ENCODE measurements at places on chromosomes 7 and 10. TPM values are rescaled to one million over a fixed set of nuclear protein-coding genes. Genes with fewer than 3 reads are reported as not detected.
A peak's percentile ranks its signal among the peaks of the same experiment; 100 is the strongest.

DNA sequence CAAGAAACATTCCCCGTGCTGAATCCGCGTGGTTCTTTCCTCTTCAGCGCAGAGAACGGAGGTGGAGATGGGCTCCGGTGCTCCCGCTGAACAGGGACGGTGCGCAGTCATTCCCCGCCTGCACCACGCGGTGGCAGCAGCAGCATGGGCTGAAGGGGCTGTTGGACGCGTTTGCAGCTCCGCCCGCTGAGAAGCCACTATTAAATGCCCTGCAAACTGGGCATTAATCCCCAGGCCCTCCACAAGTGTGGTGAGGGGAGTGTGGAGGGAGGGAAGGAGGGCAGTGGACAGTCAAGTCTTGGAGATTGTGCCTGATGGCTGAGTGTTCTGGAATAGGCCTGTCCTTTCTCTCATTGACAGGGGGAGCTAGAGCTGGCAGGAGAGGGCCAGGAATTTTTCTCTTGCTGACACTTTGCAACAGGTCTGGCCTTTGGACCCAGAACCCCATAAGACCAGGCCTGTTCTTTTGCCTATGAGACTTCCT lies 240.2 kb upstream of the INHBA start:
- DNase-seq, result peak; percentile 73

DNA sequence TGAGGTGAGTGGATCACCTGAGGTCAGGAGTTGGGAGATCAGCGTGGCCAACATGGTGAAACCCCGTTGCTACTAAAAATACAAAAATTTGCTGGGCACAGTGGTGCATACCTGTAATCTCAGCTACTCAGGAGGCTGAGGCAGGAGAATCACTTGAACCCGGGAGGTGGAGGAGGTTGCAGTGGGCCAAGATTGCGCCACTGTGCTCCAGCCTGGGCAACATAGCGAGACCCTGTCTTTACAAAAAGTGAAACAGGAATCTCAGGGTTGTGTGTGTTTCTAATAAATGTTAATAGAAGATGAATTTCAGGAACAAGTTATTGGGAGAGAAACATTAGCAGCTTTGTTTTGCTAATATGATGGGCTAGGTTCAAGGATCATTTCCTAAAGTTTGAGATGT lies 19.9 kb downstream of the PPP2R2D start:
- DNase-seq, result no peak

GRCh38 chr7:74306004-74306729 lies 17.0 kb downstream of the CLIP2 start:
- DNase-seq, result no peak

DNA sequence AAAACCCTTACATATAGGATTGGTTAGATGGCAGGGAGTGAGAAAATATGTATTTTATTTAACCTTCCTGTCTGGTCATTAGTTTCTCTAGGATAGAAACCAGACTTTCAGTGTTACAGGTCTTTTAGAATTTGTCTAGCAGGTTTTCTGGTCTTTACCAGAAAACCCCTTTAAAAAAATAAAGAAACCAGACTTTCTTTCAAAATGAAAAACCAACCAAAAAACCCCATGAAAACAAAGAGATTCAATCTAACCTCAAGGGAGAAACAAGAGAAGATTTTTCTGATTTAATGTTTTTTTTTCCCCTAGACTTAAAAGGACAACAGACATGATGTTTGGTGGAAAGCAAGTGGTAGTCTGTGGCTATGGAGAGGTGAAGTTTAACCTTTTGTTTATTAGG lies 28.7 kb upstream of the STRIP2 start:
- no peak for DNase-seq

- no peak for DNase-seq
Observed at GRCh38 chr7:65222655-65223054, 151.0 kb upstream of the ZNF92 start.

DNA sequence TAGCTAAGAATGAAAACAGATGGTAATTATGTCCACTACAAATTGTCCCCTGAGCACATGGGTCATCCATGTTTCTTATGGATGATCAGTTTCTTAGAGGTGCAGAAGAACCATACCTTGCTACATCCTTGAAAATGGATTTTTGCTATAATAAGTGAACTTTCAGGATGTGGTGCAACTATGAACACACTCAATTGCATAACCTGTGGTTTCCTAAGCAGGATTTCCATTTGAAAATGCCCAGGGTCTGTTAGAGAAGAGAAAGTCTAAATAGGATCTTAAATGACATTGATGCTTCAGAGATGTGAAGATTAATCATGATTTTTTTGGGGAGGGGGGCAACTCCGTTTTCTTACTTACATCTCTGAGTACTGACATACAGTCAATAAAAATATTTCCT lies 39.6 kb upstream of the CACNB2 start:
- DNase-seq, result no peak

DNA sequence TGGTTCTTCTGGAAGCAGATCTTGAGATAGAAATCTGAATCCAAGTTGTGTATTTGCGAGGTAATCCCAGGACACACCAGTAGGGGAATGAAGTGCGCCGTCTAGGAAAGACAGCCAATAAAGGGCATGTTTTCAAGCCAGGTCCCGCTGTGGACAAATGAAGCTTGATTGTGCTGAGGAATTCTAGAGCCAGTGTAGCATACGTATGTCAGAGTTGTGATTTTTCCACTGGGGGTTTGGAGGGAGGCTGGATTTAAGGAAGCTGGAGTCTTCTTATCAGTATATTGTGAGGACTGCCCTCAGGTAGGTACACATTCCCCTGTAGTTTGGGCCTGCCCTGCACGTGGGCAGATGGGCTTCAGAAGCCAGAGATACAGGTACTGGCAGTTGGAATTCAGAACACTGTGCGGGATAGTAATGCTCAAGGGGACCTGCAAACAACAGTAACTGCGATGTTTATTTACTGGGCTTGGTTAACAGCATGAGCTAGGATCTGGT lies 50.9 kb downstream of the GALNT11 start:
- DNase-seq, result no peak

GRCh38 chr10:131271195-131271880 lies 40.2 kb downstream of the TCERG1L start:
- no peak for DNase-seq

GRCh38 chr10:1895691-1896090 lies 158.4 kb upstream of the ADARB2 start:
- no peak for DNase-seq

DNA sequence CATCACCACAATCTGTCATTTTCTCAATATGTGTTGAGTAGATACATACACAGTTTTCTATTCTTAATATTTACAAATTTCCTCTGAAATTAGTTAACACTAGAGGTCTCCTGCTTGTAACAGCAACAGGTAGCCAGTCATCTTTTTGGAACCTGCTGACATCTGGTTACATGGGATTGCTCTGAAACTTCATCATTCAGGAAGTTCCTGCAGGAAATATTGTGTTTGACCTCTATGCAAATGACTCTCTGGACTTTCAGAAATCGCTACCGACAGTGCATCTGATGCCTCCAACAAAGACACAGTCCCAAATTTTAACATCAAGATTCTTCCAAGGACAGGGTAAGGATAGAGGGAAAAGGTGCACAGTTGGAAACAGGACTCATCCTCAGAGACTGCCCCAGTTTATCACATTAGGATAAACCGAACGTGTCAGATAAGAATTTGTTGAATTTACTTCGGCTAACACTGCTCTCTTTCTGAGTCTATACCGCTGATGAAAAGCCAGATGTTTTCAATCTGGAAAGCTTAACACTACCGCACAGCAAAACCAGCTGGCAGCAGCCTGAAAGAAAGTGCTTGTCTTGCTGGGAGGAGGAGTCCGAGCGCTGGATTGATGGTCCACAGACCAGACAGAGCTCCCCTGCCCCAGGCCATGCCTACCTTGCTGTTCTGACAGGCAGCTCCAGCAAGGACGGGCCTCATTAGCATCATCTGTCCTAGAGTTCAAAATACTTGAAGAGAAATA lies 633.4 kb downstream of the PARD3 start:
- no peak for DNase-seq

DNA sequence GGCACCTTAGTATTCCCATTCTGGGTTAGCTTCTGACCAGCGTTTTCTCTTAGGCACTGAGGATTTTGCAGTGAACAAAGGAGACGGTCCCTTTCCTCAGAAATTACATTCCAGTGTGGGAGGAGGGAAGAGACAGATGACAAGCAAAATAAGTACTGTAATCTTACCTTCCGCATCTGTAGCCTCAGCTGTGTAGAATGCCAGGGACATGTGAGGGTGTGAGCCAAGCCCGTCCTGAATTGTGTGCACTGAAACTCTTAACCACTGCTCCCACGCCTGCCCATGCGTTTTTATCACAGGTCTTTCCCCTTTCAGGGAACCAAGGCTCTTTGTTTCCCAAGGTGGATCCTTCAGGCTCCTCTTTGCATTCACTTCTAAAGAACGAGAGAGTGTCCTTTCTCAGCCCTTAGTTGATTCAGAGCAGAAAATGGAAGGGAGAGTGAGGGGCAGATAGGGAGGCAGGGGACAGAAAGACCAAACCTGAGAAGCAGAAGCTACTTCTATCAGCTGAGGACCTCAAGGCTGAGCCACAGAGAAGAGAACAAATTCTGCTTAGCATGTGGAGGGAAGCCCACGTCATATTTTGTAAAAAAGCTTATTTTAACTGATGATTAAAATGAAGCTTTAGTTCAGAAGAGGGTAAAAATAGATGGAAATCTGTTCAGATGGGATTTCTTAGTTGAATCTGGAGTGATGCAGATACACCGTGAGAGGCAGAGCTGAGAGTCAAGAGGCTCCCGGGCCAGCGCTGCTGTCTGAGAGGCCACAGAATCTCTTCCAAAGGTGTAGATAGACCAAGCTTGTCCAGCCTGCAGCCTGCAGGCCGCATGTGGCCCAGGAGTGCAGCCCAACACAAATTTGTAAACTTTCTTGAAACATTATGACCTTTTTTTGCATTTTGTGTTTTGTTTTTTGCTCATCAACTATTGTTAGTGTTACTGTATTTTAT lies 122.5 kb downstream of the CCNY start:
- DNase-seq, result no peak

- DNase-seq, result no peak
Observed at GRCh38 chr10:62681211-62681940, 123.1 kb upstream of the ADO start.

GRCh38 chr7:46653848-46654247 lies 732.8 kb upstream of the IGFBP3 start:
- no peak for DNase-seq

- no peak for DNase-seq
Observed at GRCh38 chr10:93751832-93752231, 5.9 kb upstream of the LGI1 start.

- DNase-seq, result no peak
Observed at GRCh38 chr10:124614003-124614659, 130.0 kb downstream of the FAM53B start.

DNA sequence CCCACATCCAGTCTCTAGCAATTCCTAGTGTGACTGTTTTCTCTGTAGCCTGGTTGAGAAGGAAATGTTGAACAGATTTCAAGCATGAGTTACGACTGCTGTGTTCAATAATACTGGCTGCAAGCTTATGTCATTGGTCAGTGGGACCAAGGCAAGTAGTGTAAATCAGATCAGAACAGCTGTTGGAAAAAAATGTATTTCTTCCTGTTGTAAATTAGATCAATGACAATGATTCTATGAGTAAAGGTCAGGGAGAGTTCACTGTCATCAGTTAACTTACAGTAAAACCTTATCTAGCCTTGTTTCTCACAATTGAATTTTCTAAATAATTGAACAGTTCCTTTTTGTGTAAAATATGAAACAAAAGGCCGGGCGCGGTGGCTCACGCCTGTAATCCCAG lies 6.7 kb downstream of the OTUD1 start:
- DNase-seq, result no peak

The STRA8 gene
- not detected for total RNA-seq

The LDB3 gene
- 0.69 TPM for total RNA-seq

The DLX6 gene
- not detected for total RNA-seq

The NDUFB8 gene
- total RNA-seq, result 180 TPM

The PRSS2 gene
- total RNA-seq, result not detected

The WEE2 gene
- total RNA-seq, result not detected

All from omental fat pad (tissue), 4 donors.